ENCODE measurements at places on chromosomes 6 and 20.

DNA sequence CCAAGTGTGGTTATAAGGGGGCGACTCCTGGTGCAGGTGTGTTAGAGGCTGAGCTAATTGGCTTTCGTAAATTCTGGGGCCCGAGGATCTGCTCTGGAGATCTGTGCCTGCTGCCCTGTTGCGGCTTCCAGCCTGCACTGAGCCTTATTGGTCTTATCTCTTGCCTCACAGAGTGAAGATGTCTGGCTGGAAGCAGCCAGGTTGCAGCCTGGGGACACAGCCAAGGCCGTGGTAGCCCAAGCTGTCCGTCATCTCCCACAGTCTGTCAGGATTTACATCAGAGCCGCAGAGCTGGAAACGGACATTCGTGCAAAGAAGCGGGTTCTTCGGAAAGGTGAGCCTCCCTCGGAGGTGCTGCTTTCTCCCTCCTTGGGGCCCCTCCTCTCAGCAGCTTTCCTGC, 20.0 kb downstream of the PRPF6 start:
- no peak for DNase-seq

DNA sequence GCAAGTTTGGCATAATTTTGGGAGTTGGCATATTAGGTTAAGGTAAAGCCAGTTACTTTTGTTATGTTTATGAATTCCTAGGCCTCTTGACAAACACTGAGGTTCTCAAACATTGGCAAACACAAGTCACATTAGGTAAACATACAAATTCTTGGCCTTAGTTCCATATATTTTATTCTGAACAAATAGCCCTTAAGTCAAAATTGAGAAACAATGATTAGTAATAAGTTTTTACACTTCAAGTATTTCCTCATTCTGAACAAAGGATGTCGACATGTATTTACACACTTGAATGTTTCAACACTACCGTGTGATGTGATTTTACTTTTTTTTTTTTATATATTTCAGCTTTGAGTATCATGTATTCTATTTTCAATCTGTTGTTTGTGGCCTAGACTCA, 3.8 kb upstream of the ECHDC1 start:
- no peak for DNase-seq

- no peak for DNase-seq
Measured at GRCh38 chr6:28635547-28636158, 110.0 kb downstream of the GPX5 start.

DNA sequence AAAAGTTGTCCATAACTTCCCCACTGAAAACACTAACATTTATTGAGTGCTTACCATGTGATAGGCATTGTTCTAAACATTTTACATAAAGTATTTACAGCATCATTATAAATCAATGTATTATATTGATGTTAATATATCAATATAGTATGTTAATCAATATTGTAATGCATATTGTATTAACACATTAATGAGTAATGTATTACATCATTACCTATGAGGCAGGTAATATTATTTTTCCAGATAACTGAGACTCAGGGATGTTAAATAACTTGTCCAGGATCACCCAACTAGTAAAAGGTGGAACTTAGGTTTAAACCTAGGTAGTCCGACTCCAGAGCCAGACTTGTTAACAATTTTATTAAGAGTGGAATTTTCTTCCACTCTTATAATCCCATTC, 12.2 kb upstream of the TREM2 start:
- DNase-seq = no peak

- no peak for DNase-seq
Measured at GRCh38 chr6:7675353-7675945, 50.5 kb upstream of the BMP6 start.

- peak; percentile 44 for DNase-seq
Measured at GRCh38 chr6:141464490-141464889, 668.2 kb upstream of the GJE1 start.

DNA sequence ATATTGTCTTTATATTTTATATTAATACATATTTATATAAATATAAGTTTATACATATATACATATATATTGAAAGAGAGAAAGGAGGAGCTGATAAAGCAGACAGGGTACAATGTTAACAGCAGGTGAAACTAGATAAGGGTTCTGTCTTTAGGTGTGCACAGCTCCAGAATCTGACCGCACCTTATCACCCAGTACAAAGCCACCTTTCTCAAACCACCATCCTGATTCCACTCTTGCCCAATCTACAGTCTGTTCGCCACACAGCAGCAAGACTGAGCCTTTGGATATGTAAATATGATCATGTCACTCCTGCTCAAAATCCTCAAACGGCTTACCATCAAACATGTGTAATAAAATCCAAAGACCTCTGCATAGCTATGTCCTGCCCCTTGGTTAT, 34.7 kb upstream of the ASCC3 start:
- DNase-seq = no peak

DNA sequence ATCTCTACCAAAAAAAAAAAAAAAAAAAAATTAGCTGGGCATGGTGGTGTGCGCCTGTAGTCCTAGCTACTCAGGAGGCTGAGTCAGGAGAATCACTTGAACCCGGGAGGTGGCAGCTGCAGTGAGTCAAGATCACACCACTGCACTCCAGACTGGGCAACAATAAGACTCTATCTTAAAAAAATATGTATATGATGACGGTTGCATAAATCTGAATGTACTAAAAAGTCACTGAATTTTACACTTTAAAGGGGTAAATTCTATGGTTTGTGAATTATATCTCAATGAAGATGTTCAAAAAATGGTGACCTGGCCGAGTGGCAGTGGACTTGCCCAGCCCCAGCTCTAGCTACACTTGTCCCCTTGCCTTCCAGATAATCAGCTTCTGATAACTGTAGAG, 10.4 kb upstream of the ABCC10 start:
- DNase-seq = no peak

DNA sequence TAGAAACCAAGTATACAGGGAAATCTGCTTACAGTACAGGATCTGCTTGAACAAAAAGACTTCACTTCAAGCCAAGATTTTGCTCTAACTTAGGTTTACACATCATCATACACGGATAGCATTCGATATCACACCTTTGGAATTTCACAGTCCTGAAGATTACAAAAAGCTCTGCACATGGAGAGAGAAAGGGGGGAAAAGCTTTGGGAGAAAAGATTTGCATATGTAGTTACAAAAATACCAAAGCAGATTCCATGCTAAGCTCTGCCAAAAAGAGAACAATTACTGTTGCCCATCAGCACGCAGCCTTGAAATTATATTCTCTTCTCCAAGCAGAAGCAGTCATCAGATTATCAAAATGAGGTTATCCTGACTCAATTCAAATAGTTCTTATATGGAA, 62.0 kb downstream of the HIVEP2 start:
- DNase-seq = no peak

DNA sequence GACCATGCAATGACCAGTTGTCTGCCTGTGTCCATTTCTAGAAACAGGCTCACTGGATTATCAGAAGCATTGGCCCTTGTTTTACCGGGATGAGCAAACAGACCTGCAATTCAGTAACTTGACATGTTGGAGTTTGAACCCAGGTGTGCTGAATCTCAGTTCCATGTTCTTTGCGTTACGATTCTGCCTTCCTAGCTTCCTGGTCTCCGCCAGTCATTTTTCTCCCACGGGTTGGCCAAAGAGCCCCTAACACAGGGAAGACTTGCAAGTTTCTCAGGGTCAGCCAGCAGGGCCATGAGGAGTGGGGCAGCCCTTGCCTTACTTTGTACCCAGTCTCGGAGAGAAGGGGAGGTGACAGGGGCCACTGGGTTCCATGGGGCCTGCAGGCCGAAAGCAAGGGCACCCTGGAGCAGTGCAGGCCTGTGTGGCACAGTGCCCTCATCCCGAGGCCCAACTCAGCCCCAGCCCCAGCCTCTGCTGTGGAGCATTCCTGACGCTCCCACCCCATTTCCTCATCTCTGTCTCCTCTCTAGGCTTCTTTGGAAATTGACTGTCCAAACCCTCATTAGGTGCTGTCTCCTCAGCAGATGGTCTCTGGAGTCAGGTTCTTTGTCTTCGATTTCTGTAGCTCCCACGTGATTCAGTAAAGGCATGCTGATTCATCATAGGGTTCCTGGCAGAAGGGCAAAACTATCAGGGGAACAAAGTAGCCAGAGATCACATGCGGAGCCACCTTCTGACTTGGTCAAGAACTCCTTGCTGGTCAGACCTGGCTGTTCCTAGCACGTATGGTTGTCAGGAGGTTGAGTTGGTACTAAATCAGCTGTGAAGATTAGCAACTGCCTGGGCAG, 23.6 kb downstream of the CDS2 start:
- no peak for DNase-seq

DNA sequence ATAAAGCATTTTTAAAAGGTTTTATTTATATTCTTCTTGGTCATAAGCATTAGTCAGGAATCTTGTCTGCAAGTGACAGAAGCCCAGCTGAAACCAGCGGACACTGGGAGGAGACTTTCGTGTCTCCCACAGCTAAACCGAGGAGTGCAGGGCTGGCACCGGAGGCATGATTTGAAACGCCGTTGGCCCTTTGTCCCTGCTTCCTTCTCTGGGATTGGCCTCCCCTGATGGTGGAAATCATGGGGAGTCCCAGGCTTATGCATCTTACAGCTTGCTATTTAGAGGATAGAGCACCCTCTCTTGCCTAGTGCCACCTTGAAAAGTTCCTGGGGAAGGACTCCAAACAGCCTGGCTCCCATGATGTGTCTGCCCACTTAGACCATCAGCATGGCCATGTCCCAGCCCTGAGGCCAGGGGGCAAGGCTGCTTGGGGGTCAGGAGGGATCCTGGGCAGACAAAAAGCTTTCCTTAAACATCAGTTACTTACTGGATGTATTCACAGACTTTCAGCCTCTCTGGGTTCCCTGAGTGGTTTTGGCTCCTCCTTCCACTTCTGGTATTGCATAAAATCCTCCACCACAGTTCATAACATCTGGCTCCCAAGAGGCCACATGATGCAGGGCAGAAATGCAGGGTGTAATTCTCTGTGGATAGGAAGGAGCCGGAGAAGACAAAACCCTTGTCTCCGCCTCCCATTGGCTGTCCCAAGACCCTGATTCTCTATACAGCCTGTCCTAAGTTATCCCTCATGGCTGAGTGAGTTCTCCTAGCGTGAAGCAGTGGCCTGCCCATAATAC, 49.3 kb upstream of the INSM1 start:
- DNase-seq = no peak

- DNase-seq = no peak
Measured at GRCh38 chr6:157325069-157325805, 1.9 kb upstream of the TMEM242 start.

DNA sequence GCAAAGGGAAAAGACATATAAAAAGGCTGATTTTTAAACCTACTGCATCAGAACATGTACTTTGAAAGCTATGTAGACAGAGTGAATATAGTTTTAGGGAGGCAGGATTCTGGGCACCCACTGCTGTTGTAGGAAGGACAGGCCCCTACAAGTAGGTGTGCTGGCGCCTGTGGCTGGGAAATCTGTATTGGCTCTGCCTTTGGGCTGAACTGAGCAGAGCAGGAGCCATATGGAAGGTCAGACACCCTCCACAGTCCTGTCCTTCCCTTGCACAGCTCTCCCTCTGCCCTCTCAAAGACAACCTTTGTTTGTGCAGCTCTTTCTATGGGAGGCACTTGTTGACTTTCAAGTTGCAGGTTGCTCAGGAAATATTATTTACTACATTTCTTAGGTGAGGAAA, 18.4 kb upstream of the ULBP3 start:
- no peak for DNase-seq

- no peak for DNase-seq
Measured at GRCh38 chr6:81694855-81695254, 57.6 kb downstream of the TENT5A start.

DNA sequence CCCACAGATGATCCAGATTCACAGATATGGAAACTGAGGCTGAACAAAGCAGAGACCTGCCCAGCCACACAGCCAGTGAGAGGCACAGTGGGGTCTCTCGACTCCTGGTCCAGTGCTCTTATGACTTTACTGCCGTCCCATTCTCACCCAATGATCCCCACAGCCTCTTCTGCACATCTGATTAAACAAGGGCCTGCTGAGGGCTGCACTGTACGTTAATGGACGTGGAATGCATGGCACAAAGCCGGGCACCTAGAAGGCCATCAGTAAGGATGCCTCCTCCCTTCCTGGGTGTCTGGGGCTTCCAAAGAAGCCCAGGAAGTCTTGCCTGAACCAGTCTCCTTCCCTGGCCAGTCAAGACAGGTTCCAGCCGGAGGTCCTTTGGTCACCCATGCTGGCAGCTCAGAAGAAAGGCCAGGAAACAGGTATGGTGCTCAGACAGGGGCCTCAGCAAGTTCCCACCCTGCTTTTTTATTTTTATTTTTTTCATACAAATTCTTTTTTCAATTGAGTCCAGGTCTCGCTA, 3.8 kb downstream of the TFEB start:
- no peak for DNase-seq

GRCh38 chr6:158536891-158537798, 22.7 kb upstream of the TMEM181 start:
- DNase-seq = no peak

GRCh38 chr20:11965602-11966001, 47.9 kb downstream of the BTBD3 start:
- no peak for DNase-seq

- DNase-seq = no peak
Measured at GRCh38 chr6:111844376-111844775, 28.9 kb downstream of the FYN start.

DNA sequence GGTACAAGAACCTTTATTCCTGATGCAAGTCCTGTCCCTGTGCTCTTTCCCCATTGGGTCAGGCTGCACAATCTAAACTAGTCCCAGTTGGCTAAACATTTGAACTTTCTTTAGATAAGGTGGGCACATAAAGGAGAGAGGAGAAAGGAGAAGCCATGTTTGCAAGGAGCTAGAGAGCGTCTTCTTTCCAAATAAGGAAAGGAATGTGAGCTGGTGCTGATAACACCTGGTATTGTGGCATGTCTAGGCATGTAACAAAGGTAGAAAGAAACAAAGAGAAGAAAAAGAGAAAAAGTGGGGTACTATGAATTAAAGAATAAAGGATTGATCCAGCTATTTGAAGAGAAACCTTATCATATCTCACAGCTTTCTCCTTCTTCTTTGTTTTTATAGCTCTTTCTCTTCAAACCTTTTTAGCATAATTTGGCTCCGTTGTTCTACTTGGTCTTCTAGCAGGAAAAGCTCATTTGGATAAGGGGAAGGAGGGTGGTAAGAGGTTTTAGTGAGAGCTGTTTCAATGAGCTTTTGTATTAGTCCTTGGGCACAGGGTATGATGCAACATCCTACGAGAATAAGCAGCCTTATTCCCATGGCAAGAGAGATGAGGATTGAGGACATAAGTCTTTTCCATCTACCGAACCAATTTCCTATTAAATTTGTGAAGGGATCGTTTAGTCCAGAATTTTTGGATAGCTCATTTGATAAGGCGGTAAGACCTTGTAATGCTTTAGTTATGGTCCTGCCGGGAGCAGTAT, 415.5 kb upstream of the MAN1A1 start:
- DNase-seq = no peak

DNA sequence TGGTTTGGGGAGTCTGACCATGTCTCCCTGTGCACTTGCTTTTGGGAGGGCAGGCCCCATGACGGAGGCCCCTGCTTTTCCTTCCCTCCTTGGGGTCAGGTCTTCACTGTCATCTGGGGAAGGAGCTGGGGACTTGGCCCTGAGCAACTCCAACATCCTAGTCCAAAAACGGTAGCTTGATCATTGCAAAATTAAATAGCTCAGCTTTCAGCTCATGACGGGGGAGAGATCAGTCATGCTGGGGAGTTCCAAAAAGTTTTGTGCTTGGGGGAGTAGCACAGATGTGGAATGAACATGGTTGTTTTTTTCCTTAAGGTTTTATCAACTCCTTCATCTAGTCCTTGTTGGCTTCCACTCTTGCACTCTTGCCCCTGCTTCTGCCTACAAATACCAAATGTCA, 60.8 kb downstream of the MOCS1 start:
- DNase-seq = no peak

GRCh38 chr20:62611819-62612218, 30.5 kb upstream of the SLCO4A1 start:
- no peak for DNase-seq
